ENCODE measurements at places on chromosomes 2 and 18.

DNA sequence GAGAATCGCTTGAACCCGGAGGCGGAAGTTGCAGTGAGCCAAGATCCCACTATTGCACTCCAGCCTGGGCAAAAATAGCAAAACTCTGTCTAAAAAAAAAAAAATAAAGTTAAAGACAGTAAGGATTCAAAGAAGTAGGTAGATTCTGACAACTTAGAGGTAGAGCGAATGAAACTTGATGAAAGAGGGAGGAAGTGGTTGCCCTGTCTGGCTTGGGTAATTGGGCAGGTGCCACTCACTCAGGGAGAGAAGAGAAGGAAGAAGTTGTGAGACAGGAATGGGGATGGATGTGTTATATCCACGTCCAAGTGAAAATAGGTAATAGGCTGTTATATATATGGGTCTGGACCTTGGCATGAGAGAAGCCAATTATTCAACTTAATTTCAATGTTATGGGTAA, 26.3 kb downstream of the NDC80 start:
- no peak for DNase-seq

- DNase-seq: no peak
These were observed 188.5 kb downstream of the HDAC4 start for GRCh38 chr2:239212121-239212928.

DNA sequence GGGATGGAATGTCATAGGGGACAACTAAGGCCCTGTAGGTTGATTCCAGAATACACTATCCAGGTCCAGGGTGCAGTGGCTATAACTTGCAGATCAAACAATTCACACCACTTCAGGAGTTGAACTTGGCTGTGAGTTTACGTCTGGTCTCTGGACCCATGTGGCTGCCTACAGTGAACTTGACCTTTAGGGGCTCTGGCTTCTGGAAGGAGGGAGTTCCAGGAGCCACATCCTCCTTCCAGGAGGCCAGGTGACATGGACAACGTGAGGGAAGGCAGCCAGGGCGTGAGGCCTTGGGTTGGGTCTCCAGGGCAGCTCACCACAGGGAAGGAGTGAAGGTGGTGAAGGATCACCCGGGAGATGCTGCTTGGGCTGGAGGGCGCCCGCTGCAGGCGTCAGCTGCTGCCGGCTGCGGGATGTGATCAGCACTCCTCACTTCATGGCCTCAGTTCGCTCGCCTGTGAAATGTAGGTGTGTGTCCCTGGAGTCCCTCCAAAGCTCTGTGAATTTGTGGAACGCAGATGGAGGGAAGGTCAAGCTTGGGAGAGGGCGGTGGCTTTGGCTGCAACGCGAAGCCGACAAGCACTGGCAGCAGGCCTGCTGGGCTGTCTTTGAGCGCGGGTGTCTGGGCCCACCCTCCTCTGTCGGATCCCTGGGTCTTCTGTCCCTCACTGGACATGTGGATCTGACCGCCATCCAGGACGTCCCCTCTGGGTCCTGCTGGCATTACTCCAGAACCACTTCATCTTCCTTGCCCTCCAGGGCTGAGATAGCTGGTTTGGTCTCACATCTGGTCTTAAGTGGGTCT, 146.5 kb downstream of the GLI2 start:
- no peak for DNase-seq

DNA sequence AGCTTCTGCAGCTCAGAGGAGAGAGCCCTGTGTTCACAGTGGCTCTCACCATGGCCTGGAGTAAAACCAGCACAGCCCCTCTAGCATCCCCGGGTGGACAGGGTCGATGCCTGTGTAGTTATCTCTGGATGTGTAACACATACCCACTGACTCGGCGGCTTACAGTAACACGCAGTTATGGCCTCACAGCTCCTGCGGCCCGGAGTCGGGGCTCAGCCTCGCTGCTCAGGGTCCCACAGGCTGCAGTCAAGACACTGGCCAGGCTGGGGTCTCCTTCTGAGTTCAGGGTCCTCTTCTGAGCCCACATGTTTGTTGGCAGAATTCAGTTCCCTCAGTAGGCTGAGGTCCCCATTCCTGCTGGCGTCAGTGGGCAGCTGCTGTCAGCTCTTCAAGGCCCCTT, 2.5 kb upstream of the RAB17 start:
- no peak for DNase-seq

- DNase-seq: peak; percentile 78
These were observed 120.5 kb upstream of the CXCR4 start for GRCh38 chr2:136238286-136239078.

Data from ELR (cell line).